Glomerular endothelial cell (primary cell): ENCODE measurements at places on chromosomes 12 and 14. TPM values are rescaled to one million over a fixed set of nuclear protein-coding genes. Genes with fewer than 3 reads are reported as not detected.

- DNase-seq = no peak
These were observed 243.2 kb downstream of the EGLN3 start for GRCh38 chr14:33707716-33708115.

Gene KANSL2
- total RNA-seq = 32.3 and 49.3 TPM in 2 replicates

DNA sequence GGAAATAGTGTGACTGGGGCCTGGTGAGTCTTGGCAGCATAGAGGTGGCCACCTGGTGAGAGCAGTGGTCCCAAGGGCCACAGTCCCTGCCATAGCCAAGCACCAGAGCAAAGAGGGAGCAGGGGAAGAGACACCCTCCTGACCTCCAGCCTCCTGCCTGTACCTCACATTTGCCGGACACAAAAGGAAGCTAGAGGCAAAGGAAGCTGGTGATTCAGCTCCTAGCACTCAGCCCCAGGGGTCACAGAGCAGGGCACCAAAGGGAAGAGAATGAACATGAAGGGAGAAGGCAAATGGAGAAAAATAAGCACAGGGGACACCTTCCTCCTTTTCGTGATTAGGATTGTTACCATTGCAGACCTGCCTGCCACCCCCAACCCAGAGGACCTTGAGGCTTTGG, 216.8 kb downstream of the ZFP36L1 start:
- DNase-seq = no peak

GRCh38 chr14:24411443-24412389, 12.9 kb downstream of the NYNRIN start:
- no peak for DNase-seq

DNA sequence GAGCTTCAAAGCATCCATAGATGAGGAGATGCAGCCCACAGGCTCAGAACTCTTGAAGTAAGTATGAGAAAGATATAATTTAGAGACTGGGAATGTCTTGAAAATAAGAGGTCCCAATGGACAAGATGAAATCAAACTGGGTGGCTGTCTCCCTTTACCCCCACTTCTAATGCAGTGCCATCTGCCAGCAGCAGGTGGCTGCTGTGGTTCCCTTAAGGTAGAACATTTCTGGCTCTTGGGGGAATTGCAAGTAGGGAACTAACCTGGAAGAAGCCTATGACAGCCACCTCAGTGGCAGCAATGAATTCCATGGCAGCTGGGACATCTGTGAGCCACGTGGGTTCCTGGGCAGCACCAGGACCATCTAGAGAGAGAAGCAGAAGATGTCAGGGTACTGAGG, 648 bp downstream of the ERP27 start:
- no peak for DNase-seq

Gene SLC6A13
- not detected in 2 replicates for total RNA-seq

Gene KRT6C
- not detected in 2 replicates for total RNA-seq

Gene PAPOLA
- total RNA-seq = 89.2 and 127 TPM in 2 replicates

- DNase-seq = peak; percentile 72
These were observed 211.1 kb upstream of the RGS6 start for GRCh38 chr14:71720978-71721624.

DNA sequence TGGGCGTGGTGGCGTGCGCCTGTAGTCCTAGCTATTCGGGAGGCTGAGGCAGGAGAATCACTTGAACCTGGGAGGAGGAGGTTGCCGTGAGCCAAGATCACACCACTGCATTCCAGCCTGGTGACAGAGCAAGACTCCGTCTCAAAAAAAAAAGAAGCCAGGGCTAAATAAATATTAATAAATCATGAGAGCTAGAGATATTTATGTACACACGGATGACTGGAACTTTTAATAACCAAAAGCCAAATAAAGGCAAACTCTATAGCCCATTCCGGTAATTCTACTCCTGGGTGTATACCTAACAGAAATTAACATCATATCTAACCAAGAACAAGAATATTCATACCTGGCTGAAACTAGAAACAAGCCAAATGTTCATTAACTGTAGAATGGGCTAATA, 7.7 kb upstream of the TRAFD1 start:
- DNase-seq = no peak

- no peak for DNase-seq
These were observed 23.3 kb downstream of the ZFYVE21 start for GRCh38 chr14:103738701-103739451.

- DNase-seq = no peak
These were observed 27.8 kb upstream of the ABCD2 start for GRCh38 chr12:39647383-39647782.

- no peak for DNase-seq
These were observed 27.3 kb downstream of the NTF3 start for GRCh38 chr12:5459051-5459782.

Gene LRCOL1
- not detected in 2 replicates for total RNA-seq

DNA sequence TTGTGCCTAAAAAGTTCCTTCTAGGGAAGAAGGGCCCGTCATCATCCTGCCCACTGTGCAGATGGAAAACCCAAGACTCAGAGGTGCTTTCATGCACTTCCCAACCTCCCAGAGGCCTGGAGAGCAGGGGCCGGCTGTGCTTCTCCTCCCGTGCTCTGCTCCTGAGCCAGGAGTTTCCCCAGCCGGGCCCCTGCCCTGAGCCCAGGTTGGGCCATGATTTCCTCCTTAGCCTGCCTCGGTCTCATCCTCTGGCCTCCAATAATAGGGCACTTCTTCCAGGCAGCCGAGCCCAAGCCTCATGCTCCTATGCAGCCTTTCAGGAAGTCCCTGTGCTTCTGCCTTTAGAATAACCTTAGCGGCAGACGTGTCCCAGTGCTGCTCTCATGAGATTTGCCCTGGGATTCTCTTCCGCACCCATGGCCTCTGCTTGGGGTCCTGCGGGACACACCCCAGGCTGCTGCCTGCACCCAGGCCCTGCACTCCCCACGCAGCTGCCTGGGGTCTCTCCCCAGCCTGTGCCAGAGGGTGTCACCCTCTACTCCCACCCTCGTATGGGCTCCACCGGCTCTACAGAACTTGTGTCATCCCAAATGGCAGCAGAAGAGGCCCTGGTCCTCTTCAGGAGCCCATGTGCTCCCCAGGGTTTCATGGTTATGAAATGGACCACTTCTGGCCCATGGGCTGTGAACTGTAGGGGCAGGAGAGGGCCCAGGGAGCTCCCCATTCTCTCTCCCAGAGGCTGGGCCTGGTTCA, 359.3 kb downstream of the ADGRD1 start:
- no peak for DNase-seq

GRCh38 chr12:117863002-117863709, 105.6 kb downstream of the KSR2 start:
- DNase-seq = no peak

- no peak for DNase-seq
These were observed 194.1 kb downstream of the ANO6 start for GRCh38 chr12:45409966-45410365.

Gene UTP20
- total RNA-seq = 13.8 and 16.6 TPM in 2 replicates

Gene TSPAN19
- 0.35 TPM in 1 of 2 replicates, not detected in the other for total RNA-seq

DNA sequence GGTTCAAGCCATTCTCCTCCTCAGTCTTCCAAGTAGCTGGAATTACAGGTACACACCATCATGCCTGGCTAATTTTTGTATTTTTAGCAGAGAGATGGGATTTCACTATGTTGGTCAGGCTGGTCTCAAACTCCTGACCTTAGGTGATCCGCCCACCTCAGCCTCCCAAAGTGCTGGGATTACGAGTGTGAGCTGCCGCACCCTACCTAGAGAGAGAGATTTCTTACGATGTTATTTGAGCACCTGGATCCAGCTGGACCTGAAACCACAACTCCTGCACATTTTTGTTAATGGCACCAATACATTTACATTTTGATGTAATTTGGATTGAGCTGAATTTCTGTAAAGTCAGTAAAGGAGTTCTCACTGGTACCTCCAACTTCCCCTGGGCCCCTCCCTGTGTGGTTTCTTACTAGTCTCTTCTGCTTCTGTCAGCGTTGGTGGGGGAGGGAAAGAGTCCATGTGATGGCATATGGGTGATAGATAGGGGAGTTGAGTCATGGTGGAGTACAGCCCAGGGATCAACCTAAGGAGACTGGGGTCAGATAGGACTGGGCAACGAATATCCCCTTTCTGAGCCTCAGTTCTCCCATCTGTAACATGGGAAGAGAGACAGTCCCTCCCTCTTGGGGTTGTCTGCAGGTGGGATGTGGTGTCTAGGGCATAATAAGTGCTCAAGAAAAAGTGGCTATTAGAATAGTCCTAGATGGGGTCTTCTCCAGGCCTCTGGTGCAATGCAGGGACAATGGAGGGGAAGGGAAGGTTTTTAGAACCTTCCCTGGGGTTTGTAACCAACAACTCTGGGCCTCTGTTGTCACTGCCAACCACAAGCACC, 83.3 kb upstream of the MED13L start:
- no peak for DNase-seq

DNA sequence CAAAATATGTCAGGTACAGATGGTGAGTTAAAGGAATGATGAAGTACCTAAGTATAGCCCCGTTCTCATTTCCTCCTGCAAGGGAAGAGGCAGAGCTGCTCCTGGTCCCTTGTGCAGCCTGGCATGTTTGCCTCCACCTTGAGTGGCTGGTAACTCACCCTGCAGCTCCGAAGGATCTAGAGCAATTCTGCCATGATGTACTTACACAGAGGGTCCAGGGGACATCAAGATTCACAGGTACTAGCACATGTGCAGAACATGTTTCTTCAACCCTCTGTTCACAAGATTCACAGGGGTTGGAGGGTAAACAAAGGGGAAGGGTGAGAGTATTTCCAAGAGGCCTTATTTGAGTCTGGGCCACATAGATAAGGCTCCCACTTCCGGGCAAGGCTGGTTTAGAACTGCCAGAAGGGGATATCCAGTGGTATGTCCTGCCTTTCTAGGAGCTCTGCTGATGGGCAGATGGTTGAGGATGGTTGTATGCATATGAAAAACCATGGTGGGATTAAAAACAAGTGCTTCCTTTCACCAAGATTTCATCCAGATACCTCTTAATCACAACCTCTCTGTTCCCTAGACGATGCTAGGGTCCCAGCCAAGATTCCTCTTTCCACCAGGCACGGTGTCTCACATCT, 7.7 kb downstream of the DCTN2 start:
- no peak for DNase-seq

DNA sequence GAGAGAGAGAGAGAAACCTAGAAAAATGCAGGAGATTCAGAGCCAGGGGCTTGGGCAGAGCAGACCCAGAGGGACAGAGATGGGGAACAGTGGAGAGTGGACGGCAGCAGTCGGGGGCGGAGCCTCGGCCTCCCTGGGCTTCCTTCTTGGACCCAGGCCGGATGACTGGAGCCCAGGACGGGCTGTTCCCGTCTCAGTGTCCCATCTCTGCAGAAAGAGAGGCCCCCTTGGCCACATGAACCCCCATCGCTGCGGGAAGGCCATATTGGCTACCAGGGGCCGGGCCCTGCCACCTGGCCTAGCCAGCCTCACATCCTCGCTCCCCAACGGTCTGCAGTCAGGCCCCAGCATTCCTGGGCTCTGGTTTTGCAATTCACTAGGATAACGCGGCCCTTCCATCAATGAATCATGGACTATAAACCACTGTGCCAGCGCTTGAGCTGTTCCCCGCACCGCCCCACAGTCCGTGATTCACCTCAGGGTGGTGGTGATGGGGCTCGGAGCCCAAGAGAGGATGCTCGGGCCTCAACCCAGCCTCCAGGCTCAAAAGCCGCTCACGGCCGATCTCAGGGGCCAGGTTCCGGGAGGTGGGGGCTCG, 116.5 kb downstream of the RFLNA start:
- DNase-seq = no peak

GRCh38 chr14:95025941-95026340, 131.4 kb downstream of the DICER1 start:
- no peak for DNase-seq

- no peak for DNase-seq
These were observed 1.5 kb downstream of the MGAT2 start for GRCh38 chr14:49622022-49622607.

DNA sequence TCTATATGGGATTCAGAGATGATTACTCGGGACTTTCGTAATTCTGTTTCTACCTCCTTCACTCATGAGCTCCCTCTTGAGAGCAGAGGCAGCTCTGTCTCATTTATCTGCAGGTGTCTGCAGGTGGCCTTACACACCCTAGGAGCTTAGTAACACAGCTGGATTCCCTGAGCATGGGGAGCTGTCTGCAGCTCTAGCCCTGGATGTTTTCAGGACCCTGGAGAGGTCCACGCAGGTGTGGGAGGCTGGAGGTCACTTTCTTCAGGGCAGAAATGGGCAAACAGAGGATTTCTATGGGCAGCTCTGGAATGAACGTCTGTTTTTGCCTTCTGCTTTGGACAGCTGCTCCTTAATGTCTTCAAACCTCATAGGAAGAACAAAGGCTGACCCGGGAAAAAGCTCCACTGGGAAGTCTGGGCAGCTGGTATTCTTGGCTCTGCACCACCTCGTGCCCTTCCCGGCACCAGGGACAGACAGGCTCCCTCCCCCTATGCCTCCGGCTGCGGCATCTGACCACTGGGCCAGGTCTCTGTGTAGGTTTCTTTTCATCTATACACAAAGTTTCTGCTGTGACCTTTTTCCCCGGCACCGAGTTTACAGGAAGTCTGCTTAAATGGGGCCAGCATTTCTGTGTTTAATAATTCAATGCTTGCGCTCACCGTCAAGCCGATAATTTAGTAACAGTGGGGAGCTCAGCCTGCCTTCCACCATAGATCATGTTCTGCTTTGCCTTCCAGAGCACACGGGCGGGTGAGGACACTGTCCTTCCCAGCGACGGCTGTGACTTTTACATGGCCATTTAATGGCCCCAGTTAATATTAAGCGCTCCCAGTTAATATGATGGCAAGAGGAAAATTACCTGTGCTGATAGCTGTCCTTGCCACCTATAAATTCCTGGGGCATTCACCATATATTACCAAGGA, 320.2 kb upstream of the SFSWAP start:
- DNase-seq = no peak

Gene NKX2-1
- total RNA-seq = not detected in 2 replicates

Gene KRT79
- total RNA-seq = 0.10 and 0.12 TPM in 2 replicates

- no peak for DNase-seq
These were observed 12.5 kb downstream of the AHSA1 start for GRCh38 chr14:77470224-77470870.

DNA sequence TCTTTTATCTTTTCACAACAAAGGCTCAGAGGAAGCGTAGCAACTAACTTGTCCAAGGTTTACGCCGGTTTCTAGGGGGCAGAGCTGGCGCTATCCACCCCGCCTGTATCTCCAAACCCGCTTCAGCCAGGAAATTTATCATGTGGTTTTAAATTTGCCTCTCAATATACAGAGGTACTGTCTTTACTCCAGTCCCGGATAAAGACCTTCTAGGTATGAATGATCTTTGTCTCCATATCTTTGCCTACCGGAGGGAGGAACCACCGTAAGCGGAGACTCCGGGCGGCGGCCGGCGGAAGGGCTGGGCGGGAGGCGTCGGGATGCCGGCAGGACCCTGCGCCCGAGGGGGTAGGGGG, 693 bp upstream of the RIMKLB start:
- DNase-seq = no peak

GRCh38 chr12:62771828-62772227, 163.1 kb downstream of the PPM1H start:
- DNase-seq = no peak

GRCh38 chr14:50823762-50824636, 7.0 kb downstream of the NIN start:
- DNase-seq = no peak

Gene DUSP16
- total RNA-seq = 15.1 and 19.0 TPM in 2 replicates

Gene NCAPD2
- total RNA-seq = 37.3 and 45.0 TPM in 2 replicates

DNA sequence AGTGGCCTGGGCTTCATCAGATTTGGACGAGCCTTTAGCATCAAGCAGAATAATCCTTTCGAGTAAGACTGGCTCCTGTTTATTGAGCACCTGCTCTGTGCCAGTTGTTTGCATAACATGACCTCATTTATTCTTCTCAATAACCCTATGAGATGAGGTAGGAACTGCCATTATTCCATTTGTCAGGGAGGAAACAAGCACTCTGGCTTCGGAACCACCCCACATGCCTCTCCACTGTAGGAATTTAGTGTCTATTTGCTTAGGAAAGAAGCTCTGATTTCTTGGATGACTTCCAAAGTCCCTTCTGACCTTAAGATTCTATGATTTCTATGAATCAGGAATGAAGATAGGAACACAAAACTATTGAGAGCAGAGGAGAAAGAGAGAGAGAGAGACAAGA, 11.0 kb downstream of the SAMD4A start:
- DNase-seq = no peak
